Stimulated activated CD4-positive, alpha-beta T cell treated with anti-CD3 and anti-CD28 coated beads, Interleukin-15, amount 100 ng/mL, for 1 hour (primary cell): ENCODE measurements at places on chromosomes 3 and 15.

GRCh38 chr3:11818033-11818432 is 28.7 kb downstream of the TAMM41 start:
- DNase-seq: no peak

- DNase-seq: no peak
Measured at GRCh38 chr15:101578443-101578894, 73.7 kb downstream of the TM2D3 start.

DNA sequence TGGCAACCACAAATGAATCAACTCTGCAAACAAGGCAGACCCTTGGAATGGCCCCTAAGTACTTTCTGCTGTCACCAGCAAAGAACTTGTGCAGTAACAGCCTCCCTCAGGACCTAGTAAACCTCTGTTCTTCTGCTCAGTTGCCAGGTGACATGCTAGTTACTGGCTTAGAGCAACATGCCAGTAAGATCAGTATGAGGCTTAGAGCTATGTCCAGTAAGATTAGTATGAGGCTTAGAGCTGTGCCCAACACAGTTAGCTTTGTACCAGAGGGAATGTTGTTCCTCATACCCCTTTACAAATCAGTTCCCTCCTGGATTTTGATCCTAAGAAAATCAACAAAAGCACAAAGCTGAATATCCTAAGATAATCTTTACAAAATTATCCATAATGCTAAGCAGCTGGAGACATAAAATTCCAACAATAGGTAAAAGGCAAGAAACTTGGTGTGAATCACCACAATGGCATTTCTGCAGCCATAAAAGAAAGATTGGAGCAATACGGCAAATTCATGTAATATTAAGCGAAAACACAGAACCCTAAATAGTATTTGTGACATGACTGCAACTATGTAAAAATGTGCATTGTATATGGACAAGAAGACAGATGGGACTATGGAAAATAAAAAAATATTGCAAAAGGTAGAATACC is 107.3 kb upstream of the LPP start:
- no peak for DNase-seq

- DNase-seq: no peak
Measured at GRCh38 chr3:122615303-122615702, 37.9 kb downstream of the PARP15 start.

DNA sequence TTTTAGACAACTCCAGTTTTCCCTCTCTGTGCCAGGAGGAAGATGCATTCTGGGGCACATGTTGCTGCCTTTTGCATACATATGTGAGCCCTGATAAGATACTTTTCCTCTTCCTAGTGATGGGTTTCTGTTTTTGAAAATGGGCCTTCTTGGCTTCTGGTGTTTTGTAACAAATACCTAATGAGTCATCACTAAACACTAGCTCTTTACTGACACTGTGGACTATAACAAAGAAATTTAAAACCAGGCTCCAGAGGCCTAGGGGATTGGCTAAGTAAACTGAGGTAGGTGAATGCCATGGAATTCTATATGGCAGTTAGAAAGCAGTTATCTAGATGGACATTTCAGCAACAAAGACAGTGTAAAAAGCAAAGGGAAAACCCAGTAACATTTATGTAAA is 93.4 kb upstream of the NR2E3 start:
- DNase-seq: no peak

GRCh38 chr3:196949285-196949619 is 6.9 kb upstream of the NCBP2 start:
- no peak for DNase-seq

GRCh38 chr3:40878464-40878905 is 320.8 kb upstream of the CTNNB1 start:
- DNase-seq: no peak

- no peak for DNase-seq
Measured at GRCh38 chr15:30990446-30991254, 778 bp downstream of the MTMR10 start.

- no peak for DNase-seq
Measured at GRCh38 chr15:41207687-41208448, 22.7 kb downstream of the EXD1 start.

GRCh38 chr3:175486255-175486654 is 627.1 kb downstream of the NAALADL2 start:
- DNase-seq: no peak
